ENCODE measurements at places on chromosomes 5 and 9.

DNA sequence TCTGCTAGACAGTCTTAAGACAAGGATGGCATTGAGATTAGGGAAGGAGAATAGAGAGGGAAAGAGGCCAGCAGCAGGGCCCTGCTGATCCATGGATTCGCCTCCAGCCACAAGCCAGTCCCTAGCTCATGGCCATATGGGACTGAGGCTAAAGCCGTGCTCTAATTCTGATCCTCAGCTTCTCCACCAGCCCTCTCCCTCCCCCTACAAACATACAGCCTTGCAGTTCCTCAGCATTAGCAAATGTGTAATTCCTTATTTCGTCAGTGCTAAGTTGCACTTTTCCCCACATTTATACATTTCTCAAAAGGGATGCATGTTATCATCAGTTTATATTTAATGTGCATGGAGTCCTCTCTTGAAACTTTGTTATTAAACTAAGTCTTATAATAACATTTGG lies 34.8 kb downstream of the ZNF462 start:
- DNase-seq, result no peak

DNA sequence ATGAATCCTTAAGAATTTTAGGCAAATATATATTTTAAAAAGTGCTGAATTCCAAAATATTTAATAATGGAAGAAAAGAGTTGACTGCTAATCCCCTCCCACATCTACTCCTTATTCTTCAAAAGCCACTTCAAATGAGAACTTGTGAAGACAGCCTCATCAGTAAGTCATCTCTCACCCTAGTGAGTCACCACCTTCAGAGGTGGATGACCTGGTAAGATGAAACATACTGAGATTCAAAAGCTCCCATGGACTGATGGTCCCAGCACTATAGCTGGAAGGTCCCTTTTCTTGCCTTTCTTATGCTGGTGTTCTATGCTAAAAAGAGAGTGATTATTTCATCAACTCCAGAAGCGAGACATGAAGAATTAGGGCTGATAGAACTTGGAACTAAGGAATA lies 37.8 kb upstream of the SPDL1 start:
- no peak for DNase-seq

GRCh38 chr5:92504346-92504745 lies 1076.7 kb downstream of the NR2F1-AS1 start:
- DNase-seq, result no peak

DNA sequence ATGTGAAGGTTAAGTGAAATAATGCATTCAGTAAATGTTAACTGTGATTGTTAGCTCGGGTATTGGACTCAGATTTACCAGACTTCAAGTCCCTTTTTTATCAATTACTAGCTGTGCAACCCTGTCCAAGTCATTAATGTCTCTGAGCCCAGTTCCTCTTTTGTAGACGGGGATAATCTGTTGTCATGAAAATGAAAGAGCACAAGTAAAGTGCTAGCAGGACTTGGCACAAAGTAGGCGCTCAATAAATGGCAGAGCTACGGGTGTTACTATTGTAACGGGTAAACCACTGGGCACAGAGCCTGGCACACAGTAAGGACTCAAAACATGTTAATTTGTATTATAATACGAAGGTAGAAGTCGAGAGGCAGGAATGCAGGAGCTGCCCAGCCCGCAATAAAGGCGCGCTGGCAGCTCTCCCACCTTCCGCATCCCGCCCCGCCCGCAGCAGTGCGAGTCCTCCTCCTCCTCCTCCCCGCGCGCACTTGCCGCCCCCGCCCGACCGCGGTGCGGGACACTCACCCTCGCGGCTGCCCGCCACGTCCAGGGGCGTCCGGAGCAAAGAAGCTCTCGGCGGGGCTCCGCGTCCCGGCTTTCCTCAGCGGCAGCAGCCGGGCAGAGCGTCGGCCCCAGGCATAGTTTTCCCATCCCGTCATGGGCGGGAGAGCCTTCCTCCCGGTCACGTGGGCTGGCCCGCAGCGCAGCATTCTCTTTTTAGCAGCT lies at the start of gene C1QTNF2:
Gene C1QTNF2 (minus strand): TSS at position 637 of the 723 bp plus-strand sequence. CDS start 15,615 bp downstream, outside the sequence.
- no peak for DNase-seq

- DNase-seq, result no peak
Observed at GRCh38 chr5:175542232-175542965, 64.0 kb downstream of the SFXN1 start.

DNA sequence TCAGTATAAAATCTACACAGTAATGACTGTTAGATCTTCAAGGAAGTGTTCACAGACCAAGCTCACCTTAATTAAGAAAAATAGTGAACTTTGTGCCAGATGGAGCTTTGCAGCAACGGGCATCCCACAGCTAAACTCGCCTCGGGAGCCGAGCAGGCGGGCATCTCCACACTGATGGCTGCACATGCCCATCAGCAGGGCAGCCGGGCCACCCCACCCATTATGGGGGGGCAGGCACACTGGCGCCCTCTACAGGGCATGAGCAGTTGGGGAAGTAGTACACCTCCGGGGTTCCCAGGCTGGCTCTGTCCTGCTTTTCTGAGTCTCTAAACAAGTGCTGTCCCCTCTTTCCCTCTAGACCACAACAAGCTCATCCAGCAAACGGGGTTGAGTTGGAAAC lies 21.6 kb downstream of the ANKS6 start:
- no peak for DNase-seq

GRCh38 chr5:51832934-51833470 lies 449.8 kb downstream of the ISL1 start:
- DNase-seq, result no peak

- DNase-seq, result no peak
Observed at GRCh38 chr9:82438581-82438980, 450.0 kb downstream of the SPATA31D1 start.

GRCh38 chr5:120843390-120843980 lies 379.4 kb downstream of the PRR16 start:
- DNase-seq, result no peak

- no peak for DNase-seq
Observed at GRCh38 chr9:35357116-35357515, 132.8 kb upstream of the RUSC2 start.

All from NCI-H2107 (cell line).